Activated naive CD8-positive, alpha-beta T cell treated with anti-CD3 and anti-CD28 coated beads, Interleukin-2, amount 50 U/mL, for 16 hours (primary cell): ENCODE measurements at places on chromosomes 1 and 21.

DNA sequence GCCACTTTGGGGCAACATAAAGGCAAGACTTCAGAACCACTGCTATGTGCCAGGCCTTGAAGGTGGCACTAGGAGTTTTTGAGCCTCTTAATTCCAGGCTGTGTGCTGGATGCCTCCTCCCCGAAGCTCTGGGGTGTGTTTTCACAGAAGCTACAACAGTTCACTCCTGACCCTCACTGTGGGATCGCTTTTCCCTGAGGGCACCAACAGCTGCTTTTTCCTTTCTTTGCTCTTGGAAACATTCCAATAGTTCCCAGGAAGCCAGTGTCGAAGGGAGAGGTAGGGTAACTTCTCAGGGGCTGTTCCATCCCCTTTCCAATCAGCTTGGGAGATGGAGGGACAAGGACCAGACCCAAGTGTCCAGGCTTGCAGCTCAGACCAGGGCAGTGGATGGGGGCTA lies 153.4 kb downstream of the C1orf94 start:
- no peak for DNase-seq

- no peak for DNase-seq
Observed at GRCh38 chr1:209564849-209565248, 18.7 kb upstream of the CAMK1G start.

DNA sequence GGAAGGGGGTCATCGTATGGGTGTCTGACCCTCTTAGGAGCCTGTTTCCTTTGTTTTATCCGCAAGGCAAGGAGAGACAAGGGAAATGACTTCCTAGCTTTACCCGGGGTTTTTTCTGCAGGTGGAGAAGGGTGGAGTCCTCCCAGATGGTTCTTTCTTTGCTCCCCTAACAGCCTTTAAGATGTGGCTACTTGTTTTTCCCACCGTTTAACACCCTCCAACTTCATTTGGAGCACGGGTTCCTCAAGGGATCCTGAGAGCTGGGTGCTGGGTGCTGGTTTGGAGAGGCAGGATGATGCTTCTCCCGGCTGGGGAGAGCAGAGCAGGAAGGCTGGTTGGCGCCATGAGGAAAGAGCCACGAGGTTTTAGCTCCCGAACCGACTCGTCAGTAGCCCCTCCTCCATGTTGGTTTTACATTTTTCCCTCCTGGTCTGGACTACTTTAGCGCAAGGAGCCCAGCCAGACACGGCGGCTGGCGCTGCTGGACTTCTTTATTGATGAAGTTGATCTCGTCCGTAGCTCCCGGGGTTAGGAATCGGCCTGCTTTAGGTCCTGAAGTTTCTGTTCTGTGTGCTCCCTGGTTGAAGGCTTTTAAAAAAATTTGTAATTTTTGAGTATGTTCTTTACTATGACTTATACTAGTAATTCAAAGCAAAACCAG lies 1.4 kb downstream of the UCK2 start:
- DNase-seq, result no peak

DNA sequence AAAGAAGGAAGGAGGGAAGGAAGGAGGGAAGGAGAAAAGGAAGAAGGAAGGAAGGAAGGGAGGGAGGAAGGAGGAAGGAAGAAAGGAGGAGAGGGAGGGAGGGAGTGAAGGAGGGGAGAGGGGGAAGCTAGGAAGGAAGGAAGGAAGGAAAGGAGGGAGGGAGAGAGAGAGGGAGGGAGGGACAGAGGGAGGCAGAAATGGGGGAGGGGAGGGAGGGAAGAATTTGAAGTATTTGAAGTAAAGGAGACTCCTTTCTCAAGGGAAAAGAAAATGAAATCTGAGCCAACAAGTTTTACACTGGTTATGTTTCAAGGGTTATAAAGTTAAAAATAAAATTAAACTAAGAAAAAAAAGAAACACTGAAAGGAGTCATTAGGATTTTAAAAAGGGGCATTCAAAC lies 431.4 kb downstream of the BRINP3 start:
- DNase-seq, result no peak

GRCh38 chr21:25790878-25791204 lies 56.1 kb downstream of the GABPA start:
- no peak for DNase-seq

- no peak for DNase-seq
Observed at GRCh38 chr1:37423810-37424209, 50.6 kb upstream of the ZC3H12A start.

- DNase-seq, result no peak
Observed at GRCh38 chr1:246659594-246660140, 64.5 kb upstream of the SCCPDH start.

DNA sequence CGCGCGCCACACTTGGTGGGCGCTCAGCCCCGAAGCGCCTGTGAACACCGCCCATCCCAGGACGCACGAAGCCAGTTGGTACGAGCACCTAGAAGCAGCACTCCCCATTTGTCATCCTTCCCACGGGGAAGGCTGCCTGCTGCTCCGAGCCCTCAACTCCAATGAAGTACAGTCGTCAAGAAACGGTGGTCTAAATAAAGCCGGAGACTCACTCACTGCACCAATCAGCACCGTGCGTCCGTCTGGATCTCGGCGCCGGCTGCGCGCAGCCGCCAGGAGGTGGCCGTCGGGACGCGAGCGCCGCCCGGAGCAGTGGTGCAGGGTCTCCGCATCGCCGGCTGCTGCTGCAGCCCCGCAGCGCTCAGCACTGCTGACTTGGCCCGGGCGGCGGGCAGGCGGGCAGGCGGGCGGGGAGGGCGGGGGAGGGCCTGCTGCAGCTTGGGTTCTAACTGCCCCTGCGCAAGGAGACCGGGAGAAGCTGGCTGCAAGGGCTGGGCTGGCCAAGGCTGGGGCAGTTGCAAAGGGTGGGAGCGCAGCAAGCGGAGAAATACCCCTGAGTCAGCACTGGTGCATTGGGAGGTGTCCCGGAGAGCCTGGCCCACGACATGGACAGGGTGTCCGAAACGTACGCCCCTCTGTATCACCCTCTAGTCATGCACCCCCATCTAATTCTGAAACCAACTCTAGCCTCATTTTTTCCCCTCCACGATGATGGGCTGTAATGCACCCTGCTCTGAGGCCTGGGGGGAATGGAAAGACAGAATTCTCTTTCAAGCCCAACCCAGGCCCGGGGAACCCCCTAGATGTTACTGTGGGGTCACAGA lies 35.8 kb upstream of the H6PD start:
- no peak for DNase-seq

GRCh38 chr1:107820801-107821200 lies 144.2 kb downstream of the VAV3 start:
- DNase-seq, result no peak

DNA sequence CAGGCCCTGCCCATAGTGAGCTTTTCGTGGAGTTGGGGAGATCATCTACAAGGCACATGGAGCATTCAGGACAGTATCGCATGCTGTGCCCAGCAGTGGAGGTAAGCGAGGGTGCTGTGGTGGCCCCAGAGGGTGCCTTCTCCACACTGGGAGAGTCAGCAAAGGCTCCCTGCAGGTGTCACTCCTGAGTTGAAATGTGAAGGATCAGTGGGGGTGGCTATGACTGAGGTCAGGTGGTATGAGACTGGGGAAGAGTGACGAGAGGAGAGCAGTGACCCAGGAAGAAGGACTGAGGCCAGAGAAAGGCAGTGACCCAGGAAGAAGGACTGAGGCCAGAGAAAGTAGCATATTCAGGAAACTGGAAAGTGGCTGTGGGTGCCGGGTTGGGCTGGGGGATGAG lies 53.0 kb downstream of the SPAG17 start:
- no peak for DNase-seq

DNA sequence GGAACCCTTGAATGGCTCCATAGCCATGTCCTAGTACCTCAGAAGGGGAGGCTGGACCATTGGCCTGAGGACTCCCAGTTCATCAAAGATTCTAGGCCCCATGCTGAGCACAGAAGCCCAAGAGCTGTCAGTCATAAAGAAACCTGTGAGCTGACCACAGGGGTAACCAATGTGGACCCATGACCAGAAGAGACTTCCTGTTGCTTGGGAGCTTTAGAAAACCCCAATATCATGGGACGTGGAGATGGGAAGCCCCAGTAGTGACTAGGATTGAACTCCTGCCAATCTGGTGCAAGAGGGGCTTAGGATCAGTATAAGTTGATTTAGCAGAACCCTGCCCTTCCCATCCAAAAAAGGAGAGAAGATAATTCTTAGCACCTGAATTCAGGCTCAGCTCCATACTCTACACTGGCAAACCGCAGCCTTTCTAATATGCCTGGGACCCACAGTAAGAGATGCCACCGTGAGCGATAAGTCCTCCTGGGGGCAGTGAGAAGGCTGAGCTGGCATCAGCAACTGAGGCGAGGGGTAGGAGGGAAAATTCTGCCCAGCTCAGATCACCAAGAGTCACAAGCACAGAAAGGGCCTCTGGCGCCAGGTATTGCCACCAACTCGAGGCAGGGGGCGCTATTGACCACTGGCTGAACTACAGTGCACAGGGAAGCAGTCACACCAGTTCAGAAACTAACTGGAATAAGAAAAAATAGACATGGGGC lies 108.9 kb downstream of the CAPN8 start:
- no peak for DNase-seq

GRCh38 chr1:77039739-77040138 lies 172.5 kb downstream of the ST6GALNAC5 start:
- no peak for DNase-seq

GRCh38 chr1:27513958-27514357 lies 24.0 kb upstream of the WASF2 start:
- no peak for DNase-seq

DNA sequence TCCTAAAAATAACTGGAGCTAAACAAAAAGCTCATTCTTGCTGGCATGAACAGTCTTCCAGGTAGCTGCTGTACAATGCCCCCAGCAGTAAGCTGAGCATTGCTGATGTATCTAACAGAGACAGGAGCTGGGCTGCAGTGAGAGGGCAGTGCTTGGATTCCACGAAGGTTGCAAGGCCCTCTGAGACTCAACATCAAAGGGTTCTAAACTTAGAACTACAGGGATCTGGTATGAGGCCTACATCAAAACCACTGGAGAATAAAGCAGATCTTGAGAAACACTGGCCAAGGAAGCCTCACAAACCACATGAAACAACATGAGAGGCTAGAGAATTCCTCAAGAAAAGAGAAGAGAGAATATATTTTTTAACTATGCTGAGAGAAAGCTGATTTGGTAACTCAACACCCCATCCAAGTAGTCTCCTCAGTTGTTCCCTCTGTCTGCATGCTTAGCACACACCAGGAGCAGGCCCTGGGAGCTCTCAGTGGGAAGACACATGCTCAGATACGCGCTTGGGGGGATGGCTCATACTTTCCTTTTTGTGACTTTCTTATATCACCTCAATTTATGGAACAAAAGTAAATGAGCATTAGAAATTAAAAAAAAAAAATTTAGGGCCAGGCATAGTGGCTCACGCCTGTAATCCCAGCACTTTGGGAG lies 27.7 kb downstream of the DSTYK start:
- no peak for DNase-seq

DNA sequence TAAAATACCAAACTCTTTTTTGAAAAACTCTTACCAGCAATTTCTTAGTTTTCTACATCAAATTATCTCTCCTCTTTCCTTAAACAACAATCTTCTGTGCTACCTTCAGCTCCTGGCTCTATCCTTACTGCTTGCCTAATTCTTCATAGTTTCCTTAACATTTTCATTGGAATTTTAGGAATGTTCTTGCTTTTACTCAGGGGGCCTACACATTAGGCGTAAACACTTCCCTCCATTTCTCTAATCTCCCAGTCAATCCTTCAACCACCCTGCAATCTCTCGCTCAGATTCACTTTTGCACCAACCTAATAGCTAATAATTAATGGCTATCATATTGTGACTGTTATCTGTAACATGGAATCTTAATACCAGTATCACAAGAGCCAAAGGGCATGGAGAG lies 50.1 kb downstream of the ADAMTS5 start:
- no peak for DNase-seq

DNA sequence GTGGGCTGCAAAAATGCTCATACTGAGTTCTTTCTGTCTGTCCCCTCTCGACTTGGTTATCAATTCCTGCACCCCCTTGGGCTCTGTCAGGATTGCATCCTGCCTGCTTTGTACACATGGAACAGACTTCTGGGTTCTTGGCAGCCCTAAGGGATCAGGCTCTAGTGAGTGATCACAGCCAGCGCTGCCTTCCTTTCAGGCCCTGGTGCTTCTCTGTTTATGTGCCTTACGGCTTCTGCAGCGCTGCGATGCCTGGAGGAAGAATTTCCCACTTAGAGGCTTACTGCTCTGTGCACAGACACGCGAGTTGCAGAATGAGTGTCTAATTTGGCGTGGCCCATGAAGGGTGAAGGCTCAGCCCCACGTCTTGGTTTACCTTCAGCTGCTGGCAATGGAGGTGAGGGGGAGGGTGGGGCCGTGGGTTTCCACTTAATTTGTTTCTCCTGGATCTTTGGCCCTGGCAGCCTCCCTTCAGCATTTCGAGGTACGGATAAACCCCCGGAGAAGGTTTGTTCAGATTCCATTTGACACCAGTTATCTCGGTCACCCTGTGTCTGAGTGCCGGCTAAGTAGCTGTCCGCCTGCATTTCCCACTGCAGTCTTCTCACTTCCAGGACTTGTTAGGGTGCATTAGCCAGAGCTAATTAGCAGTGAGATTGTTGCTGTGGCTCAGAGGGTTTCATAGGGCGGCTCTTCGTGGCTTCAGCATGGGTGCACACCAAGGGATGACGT lies 227.3 kb downstream of the DYRK1A start:
- no peak for DNase-seq

- no peak for DNase-seq
Observed at GRCh38 chr21:18663663-18664062, 260.1 kb upstream of the TMPRSS15 start.

- DNase-seq, result no peak
Observed at GRCh38 chr1:41813755-41814745, 104.7 kb downstream of the HIVEP3 start.

- DNase-seq, result no peak
Observed at GRCh38 chr1:4653796-4654725, at the start of gene AJAP1. Gene AJAP1 (plus strand): TSS chr1:4654609. CDS start chr1:4655426, 817 bp downstream.
